Ovary (tissue), 10 donors: ENCODE measurements at places on chromosomes 6 and 20. TPM values are rescaled to one million over a fixed set of nuclear protein-coding genes. Genes with fewer than 3 reads are reported as not detected.

- no peak for DNase-seq
- H3K27me3 ChIP-seq = no peaks in the 10 kb centered on the region
- H3K4me1 ChIP-seq = no peaks in the 10 kb centered on the region
- H3K27ac ChIP-seq = no peak overlapping the region
Measured at GRCh38 chr6:167720456-167721285, 106.0 kb upstream of the AFDN start.

DNA sequence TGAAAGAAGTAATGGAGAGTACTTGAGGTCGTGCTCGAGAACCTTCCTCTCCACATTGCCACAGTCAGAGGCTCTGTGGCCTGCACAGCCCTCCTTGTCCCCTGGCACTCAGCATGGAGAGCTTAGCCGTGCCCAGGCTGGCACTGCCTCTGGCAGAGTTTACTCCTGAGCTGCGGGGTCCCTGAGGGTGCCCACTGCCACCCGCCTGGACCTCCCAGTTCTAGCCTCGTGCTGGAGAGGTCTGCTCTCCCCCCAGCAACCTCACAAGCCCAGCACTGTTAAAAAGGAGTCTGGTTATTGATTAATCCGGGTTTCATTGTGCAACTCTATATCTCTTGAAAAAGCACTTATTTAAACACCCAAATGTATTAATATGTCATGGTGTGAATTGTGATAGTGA lies 226.8 kb downstream of the TMEM242 start:
- no peaks in the 10 kb centered on the region for H3K27me3 ChIP-seq
- no peak overlapping the region for H3K4me3 ChIP-seq
- no peaks in the 10 kb centered on the region for H3K36me3 ChIP-seq
- H3K27ac ChIP-seq = no peak overlapping the region
- peaks cover 4% of the 10 kb centered on the region for H3K4me1 ChIP-seq

DNA sequence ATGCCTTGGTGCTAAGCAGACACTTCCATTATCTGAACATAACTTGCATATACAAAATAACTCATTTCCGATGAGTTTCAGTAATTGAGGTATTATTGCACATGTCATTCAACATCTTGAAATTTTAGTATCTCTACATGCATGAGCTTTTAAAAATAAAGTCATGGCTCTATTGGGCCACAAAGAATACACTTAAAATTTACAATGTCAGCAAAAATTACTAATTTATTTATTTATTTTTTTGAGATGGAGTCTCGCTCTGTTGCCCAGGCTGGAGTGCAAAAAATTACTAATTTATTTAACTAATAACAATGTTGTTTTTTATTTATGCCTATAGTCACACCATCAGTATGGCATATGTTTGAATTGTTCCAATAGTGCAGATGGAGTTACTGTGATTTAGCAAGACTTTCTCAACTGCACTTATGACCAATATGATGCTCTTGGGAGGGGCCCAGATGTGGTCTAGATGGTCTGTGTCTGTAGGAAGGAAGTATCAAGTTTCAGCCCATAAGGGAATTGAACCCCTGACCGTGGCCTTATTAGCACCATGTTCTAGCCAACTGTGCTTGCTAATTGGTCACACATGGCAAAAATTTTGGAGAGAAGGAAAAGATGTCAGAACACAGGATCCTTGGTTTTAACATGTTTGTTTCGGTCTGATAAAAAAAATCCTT lies 370.7 kb upstream of the TSHZ2 start:
- no peaks in the 10 kb centered on the region for H3K36me3 ChIP-seq
- DNase-seq = no peak
- H3K27me3 ChIP-seq = no peaks in the 10 kb centered on the region
- no peak overlapping the region for H3K27ac ChIP-seq

GRCh38 chr6:150979826-150980350 lies 114.4 kb downstream of the MTHFD1L start:
- H3K4me3 ChIP-seq = no peak overlapping the region
- DNase-seq = no peak
- H3K36me3 ChIP-seq = no peaks in the 10 kb centered on the region
- no peaks in the 10 kb centered on the region for H3K4me1 ChIP-seq
- no peak overlapping the region for H3K27ac ChIP-seq

DNA sequence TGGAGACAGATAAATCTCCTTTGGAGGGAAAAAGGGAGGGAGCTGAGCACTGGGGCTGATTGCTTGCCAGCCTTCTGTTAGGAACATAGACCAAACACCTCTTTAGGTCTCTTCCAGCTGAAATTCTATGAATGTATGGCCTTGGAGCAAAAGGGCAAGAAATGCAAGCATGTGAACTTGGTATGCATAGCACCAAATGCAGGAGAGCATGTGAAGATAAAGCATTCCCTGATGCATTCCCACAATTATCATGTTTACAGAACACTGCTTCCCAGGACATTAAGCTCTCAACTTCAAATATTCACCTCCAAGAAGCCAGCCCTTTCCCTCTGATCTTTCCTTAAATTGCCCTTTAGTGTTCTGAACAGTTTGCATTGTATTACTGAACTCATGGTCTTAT lies 15.6 kb downstream of the RIPOR2 start:
- DNase-seq = no peak
- H3K36me3 ChIP-seq = no peaks in the 10 kb centered on the region
- peaks cover 3% of the 10 kb centered on the region for H3K4me1 ChIP-seq
- H3K4me3 ChIP-seq = no peak overlapping the region
- no peaks in the 10 kb centered on the region for H3K27me3 ChIP-seq

- no peaks in the 10 kb centered on the region for H3K4me1 ChIP-seq
- no peaks in the 10 kb centered on the region for H3K27me3 ChIP-seq
- peak; percentile 35 for DNase-seq
- H3K36me3 ChIP-seq = no peaks in the 10 kb centered on the region
Measured at GRCh38 chr6:38871741-38872568, 156.8 kb downstream of the DNAH8 start.

DNA sequence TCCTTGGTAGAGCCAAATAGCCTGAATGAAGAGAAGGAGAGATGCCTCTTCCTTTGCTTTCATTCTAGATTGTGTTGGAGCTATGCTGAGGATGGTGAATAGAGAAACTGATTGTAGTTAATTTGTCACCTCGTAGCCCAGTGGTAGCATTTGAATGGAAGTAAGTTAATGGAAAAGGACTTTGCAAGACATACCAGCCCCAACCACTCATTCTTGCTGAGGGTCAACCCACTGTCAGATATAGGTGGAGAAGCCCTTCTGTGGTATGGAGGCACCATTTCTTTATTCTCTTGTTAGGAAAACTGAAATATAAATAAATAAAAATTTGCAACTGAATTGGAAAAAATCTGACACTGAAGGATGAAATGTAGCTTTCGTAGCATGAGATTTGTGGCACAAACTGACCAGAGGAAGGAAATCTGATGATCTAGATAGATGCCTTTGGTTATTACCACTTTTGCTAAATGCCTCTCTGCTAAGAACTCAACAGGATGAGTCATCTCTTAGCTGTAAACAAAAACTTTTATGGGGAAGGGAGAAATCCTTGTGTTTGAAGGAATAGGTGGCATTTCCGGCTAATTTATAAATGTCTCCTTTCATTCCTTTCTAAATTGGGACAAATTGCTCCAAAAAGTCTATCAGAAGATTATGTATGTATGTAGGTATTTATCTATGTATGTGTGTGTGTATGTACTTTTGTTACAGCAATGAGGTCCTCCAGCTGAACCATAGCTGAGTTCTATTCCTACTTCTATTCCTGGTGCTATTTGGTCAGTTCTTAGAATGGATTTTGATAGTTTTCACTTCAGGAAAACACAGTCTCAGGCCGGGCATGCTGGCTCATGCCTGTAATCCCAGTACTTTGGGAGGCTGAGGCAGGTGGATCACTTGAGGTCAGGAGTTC lies 76.5 kb upstream of the SUPT3H start:
- no peak overlapping the region for H3K27ac ChIP-seq
- H3K27me3 ChIP-seq = no peaks in the 10 kb centered on the region
- H3K4me1 ChIP-seq = no peaks in the 10 kb centered on the region
- no peaks in the 10 kb centered on the region for H3K36me3 ChIP-seq
- H3K4me3 ChIP-seq = no peak overlapping the region

DNA sequence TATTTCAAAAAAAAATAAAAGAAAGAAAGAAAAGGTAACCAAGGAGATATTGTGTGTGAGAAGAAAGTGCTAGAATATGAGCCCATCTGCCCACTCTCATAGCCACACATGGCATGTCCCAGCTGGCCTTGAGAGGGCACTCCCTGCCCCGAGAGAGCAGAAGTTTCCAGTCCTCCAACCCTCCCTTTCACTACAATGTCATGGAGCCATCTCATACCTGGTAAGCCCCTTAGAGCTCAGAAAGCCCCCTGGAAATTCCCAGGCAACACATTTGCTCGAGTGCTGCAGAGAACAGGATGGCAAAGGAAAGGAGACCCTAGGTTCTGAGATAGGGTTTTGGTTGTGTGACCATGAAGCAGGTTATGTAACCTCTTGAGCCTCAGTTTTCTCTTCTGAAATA lies 75.8 kb upstream of the RIN2 start:
- no peak for DNase-seq
- H3K36me3 ChIP-seq = no peaks in the 10 kb centered on the region
- H3K4me1 ChIP-seq = no peaks in the 10 kb centered on the region
- no peak overlapping the region for H3K27ac ChIP-seq

DNA sequence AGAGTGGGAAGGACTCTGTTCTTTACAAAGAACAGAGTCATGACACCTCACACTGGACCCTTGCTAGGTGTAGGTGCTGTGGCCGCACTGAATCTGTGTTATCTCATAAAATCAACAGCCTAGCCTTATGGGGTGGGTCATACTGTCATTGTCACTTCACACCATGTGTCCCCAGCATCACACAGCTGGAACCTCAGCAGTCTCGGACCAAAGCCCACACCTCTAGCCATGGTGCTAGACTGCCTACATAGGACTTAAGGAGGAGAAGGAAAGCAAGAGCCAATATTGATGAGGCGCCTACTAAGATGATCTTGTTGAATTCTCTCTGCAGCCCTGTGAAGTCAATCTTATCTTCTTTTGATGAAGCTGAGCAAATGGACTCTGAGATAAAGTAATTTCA lies 31.0 kb downstream of the UNC5CL start:
- H3K27me3 ChIP-seq = no peaks in the 10 kb centered on the region
- no peak overlapping the region for H3K4me3 ChIP-seq
- DNase-seq = no peak
- H3K27ac ChIP-seq = no peak overlapping the region
- no peaks in the 10 kb centered on the region for H3K36me3 ChIP-seq
- H3K4me1 ChIP-seq = no peaks in the 10 kb centered on the region

DNA sequence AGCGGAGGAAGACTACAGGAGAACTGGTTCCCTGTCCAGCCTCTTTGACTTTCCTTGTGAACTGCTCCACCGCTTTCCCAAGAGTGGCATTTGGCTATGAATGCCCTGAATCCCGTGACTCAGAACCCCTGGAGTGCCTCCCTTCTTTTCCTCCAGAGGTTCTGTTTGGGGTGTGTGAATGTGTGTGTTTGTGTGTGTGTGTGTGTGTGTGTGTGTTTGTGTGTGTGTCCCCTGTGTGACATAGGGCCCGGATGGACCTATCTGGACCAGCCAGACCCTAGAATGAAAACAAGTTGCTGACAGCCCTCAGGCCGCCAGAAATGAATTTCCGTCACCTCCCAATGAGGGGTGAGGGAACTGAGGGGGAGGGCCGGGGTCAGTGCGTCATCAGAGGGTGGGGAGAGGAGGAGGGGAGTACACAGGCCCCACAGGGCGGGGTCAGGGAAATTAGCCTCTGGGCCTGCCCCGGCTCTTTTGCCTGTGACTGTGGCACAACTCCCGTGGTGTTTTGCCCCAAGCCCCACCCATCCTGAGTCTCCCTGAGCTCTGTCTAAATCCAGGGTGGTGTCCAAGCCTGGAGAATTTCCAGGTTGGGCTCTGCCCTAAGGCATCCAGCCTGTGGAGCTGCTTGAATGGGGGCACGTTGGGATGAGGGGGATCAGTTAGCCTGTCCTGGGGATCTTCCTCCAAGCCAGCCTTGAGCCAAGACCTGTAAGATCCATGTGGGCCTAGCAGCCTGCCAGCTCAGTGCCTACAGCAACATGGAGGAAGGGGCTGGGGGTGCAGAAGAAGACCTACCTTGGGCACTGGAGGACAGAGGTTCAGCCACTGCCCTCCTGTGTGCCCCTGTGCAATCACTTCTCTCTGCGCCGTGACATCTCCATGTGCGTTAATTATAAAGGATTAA lies 15.2 kb upstream of the MRPS18A start:
- H3K36me3 ChIP-seq = no peaks in the 10 kb centered on the region
- no peak overlapping the region for H3K4me3 ChIP-seq
- no peak overlapping the region for H3K27ac ChIP-seq
- DNase-seq = peak; percentile 89
- H3K4me1 ChIP-seq = peaks cover 17% of the 10 kb centered on the region

DNA sequence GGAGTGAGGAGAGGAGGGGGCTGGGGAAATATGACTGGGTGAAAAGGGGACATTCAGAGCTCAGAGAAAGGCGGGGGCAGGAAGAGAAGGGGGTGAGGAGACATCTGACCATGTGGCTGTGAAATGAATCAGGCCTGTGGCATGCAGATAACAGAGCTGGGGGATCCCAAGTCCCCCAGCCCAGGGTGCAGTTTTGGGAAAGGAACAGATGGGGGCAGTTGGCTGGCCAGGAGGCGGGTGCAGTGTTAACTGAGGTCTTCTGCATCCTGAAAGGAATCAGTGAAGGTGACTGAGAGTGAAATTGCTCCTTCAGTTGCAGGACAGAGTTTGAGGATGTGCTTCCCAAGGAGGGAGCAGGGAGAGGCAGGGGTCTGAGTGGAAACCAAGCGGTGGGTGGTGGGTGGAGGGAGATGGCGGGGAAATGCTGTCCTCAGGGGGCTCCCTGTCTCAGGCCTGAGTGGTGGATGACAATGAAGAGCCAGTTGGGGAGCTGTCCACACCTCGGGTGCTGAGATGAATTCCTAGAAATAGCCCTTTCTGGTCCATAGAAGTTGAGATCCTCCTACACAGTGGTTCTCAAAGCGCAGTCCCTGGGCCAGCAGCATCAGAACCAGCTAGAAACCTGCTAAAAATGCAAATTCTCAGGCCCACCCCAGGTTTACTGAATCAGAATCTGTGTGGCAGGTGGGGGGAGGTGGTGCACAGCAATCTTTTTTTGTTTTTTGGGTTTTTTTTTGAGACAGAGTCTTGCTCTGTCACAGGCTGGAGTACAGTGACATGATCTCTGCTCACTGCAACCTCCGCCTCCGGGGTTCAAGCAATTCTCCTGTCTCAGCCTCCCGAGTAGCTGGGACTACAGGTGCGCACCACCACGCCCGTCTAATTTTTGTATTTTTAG lies 26.0 kb upstream of the CCDC167 start:
- no peak overlapping the region for H3K4me3 ChIP-seq
- no peak for DNase-seq
- H3K36me3 ChIP-seq = no peaks in the 10 kb centered on the region
- H3K27me3 ChIP-seq = no peaks in the 10 kb centered on the region
- H3K4me1 ChIP-seq = no peaks in the 10 kb centered on the region

SLC35F1 gene
- 0.10 TPM for polyA plus RNA-seq

HTR1E gene
- 1.1 TPM for polyA plus RNA-seq

MOG gene
- polyA plus RNA-seq = not detected

GABRR1 gene
- not detected for polyA plus RNA-seq

MUC22 gene
- polyA plus RNA-seq = not detected

BMP7 gene
- polyA plus RNA-seq = 0.07 TPM
